ENCODE measurements at places on chromosomes 2 and 18. TPM values are rescaled to one million over a fixed set of nuclear protein-coding genes. Genes with fewer than 3 reads are reported as not detected.

DNA sequence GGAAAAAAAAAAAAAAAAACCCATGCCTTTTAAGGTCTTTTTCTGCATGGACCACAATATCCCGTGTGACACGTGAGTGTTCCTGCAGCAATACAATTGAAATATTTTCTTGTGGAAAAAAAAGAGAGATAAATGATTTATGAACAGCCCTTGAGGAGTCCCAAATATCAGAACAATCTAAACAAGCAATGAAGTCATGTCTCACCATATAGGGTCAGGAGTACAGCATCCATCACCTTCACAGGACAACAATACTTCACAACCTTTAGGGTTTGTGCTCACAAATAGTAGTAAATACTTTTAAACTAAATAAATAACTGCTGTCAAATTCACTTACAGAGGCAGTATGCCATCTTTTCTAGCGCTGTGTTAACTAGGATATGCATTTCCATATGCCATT is 87.9 kb downstream of the ZEB2 start:
- H3K4me3 ChIP-seq: no peak overlapping the region
- H3K36me3 ChIP-seq: no peaks in the 10 kb centered on the region
- peak overlapping the region; percentile 90 for H3K27ac ChIP-seq
- DNase-seq: no peak
- H3K4me1 ChIP-seq: peaks cover 15% of the 10 kb centered on the region

GRCh38 chr2:1713142-1713838 is 31.0 kb downstream of the PXDN start:
- peaks cover 10% of the 10 kb centered on the region for H3K4me1 ChIP-seq
- no peaks in the 10 kb centered on the region for H3K27me3 ChIP-seq
- no peak for DNase-seq
- H3K4me3 ChIP-seq: no peak overlapping the region

DNA sequence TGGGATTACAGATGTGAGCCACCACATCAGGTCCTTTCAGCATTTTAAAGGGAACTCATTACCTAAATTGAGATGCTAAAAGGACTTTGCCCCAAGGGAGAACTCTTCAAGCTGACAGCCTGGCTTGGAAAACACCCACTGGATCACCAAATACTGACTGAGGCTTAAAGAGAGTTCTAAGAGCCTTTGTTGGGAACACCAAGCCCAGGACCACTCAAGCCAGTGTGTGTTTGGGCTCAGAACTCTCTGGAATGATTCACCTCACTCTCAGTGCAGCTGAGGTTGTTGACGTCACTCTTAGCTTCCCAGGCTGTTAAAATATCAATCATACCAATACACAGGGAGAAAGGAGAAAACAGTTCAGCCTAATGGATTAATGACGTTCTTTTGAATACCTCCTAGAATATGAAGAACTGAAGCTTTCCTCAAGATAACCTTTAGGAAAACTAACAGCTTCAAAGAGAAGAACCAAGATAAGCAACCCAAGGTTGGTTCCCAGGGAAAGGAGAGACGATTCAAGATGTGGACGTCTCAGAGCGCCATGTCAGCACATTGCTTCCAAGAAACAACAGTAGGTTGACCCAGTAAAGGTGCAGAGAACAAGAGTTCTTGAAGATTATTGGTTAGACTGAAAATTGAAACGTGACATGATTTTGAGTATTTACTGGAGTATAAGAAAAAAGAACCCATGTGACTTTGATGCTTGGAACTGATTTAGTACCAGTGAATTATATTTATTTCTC is 48.0 kb upstream of the MGAT4A start:
- H3K27me3 ChIP-seq: no peaks in the 10 kb centered on the region
- no peak overlapping the region for H3K4me3 ChIP-seq
- no peaks in the 10 kb centered on the region for H3K4me1 ChIP-seq
- DNase-seq: no peak
- no peak overlapping the region for H3K27ac ChIP-seq
- no peaks in the 10 kb centered on the region for H3K36me3 ChIP-seq

The RAB6C gene
- total RNA-seq: 0.22 TPM

The SIX3 gene
- 5.7 TPM for total RNA-seq
